ENCODE measurements at places on chromosomes 11 and 22.

GRCh38 chr11:116396331-116396730 is 376.5 kb downstream of the BUD13 start:
- H3K27me3 ChIP-seq = no peaks in the 10 kb centered on the region
- H3K27ac ChIP-seq = no peak overlapping the region
- no peak overlapping the region for H3K4me3 ChIP-seq
- no peak for DNase-seq
- no peaks in the 10 kb centered on the region for H3K4me1 ChIP-seq
- H3K36me3 ChIP-seq = no peaks in the 10 kb centered on the region

GRCh38 chr11:35814081-35814695 is 129.7 kb upstream of the LDLRAD3 start:
- H3K27ac ChIP-seq = no peak overlapping the region
- H3K4me3 ChIP-seq = no peak overlapping the region
- H3K36me3 ChIP-seq = peaks cover 4% of the 10 kb centered on the region
- H3K27me3 ChIP-seq = no peaks in the 10 kb centered on the region
- no peaks in the 10 kb centered on the region for H3K4me1 ChIP-seq
- DNase-seq = no peak

- H3K4me1 ChIP-seq = no peaks in the 10 kb centered on the region
- H3K36me3 ChIP-seq = no peaks in the 10 kb centered on the region
- no peak for DNase-seq
- no peak overlapping the region for H3K27ac ChIP-seq
- H3K27me3 ChIP-seq = no peaks in the 10 kb centered on the region
Observed at GRCh38 chr11:22477312-22477711, 139.1 kb downstream of the SLC17A6 start.

DNA sequence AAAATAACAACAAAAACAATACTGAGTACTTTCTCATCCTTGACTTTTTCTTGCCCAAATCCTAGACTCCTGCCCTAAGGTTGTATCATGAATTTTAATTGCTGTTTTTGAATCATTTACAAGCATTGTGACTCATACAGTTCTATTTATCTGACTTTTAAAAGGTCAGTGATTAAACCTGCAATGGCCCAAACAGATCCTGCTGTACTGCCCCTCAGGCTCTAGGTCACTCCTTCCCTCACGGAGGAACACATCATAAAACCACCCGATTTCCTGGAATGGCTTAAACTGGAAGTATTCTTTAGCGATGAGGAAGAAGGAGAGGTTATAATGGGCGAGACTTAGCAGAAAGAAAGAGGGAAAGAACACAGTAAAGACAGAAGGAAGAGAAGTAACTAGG is 12.3 kb downstream of the ARFGAP3 start:
- no peak overlapping the region for H3K27ac ChIP-seq
- no peaks in the 10 kb centered on the region for H3K4me1 ChIP-seq
- DNase-seq = no peak
- H3K4me3 ChIP-seq = no peak overlapping the region
- peaks cover 36% of the 10 kb centered on the region for H3K36me3 ChIP-seq

DNA sequence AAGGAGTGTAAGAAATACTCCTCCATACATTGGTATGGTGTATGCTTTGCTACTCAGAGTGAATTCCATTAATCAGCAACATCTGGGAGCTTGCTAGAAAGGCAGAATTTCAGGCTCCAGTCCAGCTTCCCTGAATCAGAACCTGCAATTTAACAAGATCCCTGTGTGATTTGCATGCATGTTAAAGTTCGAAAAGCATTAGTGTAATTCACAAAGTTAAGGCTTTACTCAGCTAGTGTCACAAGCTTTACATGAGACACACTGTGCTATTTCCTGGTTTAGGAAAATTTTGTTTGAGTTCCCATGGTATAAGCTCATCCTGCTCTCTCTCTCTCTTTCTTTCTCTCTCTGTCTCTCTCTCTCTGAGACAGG is 37.0 kb upstream of the HEPHL1 start:
- no peaks in the 10 kb centered on the region for H3K4me1 ChIP-seq
- no peak overlapping the region for H3K27ac ChIP-seq
- no peaks in the 10 kb centered on the region for H3K27me3 ChIP-seq
- H3K36me3 ChIP-seq = no peaks in the 10 kb centered on the region
- DNase-seq = no peak

GRCh38 chr11:29317694-29318093 is 699.1 kb downstream of the KCNA4 start:
- H3K4me3 ChIP-seq = no peak overlapping the region
- DNase-seq = no peak
- H3K27me3 ChIP-seq = no peaks in the 10 kb centered on the region
- H3K27ac ChIP-seq = no peak overlapping the region
- H3K36me3 ChIP-seq = no peaks in the 10 kb centered on the region

DNA sequence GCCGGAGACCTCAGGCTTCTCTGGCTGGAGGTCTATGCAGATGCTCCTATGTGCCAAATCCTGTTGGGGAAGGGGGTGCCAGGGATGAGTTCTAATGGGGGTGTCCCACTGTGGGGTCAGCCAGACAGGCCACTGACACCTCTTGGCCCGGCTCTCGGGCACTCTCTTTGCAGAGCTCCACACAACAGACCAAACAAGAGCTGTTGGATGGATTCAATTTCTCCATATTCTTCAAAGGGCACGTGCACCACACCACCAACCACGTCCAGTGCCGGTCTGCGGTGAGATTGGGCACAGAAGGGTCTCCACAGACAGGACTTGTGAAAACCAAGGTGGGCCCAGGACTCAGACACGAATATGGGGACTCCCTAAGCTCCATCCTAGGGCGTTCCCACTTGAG is 2.2 kb upstream of the RGL4 start:
- H3K4me3 ChIP-seq = no peak overlapping the region
- H3K27me3 ChIP-seq = no peaks in the 10 kb centered on the region
- H3K27ac ChIP-seq = no peak overlapping the region
- peaks cover 17% of the 10 kb centered on the region for H3K36me3 ChIP-seq
- no peaks in the 10 kb centered on the region for H3K4me1 ChIP-seq

GRCh38 chr22:32721328-32722180 is 80.0 kb upstream of the TIMP3 start:
- no peaks in the 10 kb centered on the region for H3K36me3 ChIP-seq
- H3K4me1 ChIP-seq = peaks cover 13% of the 10 kb centered on the region
- no peak overlapping the region for H3K27ac ChIP-seq
- no peak for DNase-seq
- peaks cover 31% of the 10 kb centered on the region for H3K27me3 ChIP-seq

GRCh38 chr11:93921695-93922468 is 71.5 kb upstream of the VSTM5 start:
- H3K4me3 ChIP-seq = no peak overlapping the region
- peaks cover 4% of the 10 kb centered on the region for H3K27me3 ChIP-seq
- no peaks in the 10 kb centered on the region for H3K4me1 ChIP-seq
- no peak for DNase-seq

DNA sequence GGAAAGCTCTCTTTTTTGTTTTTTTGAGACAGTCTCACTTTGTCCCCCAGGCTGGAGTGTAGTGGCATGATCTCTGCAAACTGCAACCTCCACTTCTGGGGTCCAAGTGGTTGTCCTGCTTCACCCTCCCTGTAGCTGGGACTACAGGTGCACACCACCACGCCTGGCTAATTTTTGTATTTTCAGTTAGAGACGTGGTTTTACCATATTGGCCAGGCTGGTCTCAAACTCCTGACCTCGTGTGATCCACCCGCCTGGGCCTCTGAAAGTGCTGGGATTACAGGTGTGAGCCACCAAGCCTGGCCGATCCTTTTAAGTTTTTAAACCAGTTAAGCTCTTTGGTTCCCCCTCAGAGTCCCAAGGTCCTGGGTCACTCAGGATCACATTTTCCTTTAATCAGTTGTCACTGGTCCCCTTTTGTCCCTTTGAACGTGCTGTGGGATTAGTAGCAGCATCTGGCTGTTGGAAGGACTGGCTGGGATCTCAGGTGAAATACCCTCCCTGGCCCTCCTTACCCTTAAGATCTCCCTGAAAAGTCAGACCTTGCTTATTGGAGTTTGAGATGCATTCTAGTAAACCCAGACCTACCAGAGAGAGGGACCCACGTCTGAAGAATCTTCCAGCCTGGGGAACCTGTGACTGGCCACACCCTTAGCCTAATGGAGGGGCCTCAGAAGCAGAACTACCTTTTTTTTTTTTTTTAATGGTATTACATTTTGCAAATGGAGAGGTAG is 8.1 kb downstream of the MALAT1 start:
- DNase-seq = peak; percentile 79
- no peak overlapping the region for H3K4me3 ChIP-seq
- H3K36me3 ChIP-seq = peaks cover 46% of the 10 kb centered on the region
- no peaks in the 10 kb centered on the region for H3K27me3 ChIP-seq
- peak overlapping the region; percentile 99 for H3K27ac ChIP-seq
- peaks cover 56% of the 10 kb centered on the region for H3K4me1 ChIP-seq

- no peak overlapping the region for H3K4me3 ChIP-seq
- H3K27ac ChIP-seq = no peak overlapping the region
- no peaks in the 10 kb centered on the region for H3K27me3 ChIP-seq
- H3K36me3 ChIP-seq = no peaks in the 10 kb centered on the region
- no peaks in the 10 kb centered on the region for H3K4me1 ChIP-seq
Observed at GRCh38 chr11:70885281-70886231, 366.8 kb downstream of the SHANK2 start.

GRCh38 chr11:114472661-114473060 is 33.4 kb downstream of the REXO2 start:
- no peak for DNase-seq
- no peaks in the 10 kb centered on the region for H3K27me3 ChIP-seq
- no peaks in the 10 kb centered on the region for H3K36me3 ChIP-seq
- no peak overlapping the region for H3K4me3 ChIP-seq
- no peak overlapping the region for H3K27ac ChIP-seq

DNA sequence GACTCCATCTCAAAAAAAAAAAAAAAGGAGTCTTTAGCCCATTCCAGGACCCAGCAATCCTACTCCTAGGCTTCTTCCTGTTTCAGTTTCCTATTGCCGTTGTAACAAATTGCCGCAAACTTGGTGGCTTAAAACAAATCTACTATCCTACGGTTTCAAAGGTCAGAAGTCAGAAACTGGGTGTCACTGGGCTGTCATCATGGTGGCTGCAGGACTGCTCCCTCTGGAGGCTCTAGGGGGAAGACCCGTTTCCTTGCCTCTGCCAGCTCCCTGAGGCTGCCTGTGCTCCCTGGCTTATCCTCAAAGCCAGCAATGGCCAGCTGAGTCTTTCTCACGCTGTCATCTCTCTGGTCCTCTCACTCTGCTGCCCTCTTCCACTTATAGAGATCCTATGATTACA is 8.7 kb upstream of the DAGLA start:
- H3K27ac ChIP-seq = no peak overlapping the region
- H3K27me3 ChIP-seq = peaks cover 2% of the 10 kb centered on the region
- H3K36me3 ChIP-seq = no peaks in the 10 kb centered on the region
- DNase-seq = no peak

DNA sequence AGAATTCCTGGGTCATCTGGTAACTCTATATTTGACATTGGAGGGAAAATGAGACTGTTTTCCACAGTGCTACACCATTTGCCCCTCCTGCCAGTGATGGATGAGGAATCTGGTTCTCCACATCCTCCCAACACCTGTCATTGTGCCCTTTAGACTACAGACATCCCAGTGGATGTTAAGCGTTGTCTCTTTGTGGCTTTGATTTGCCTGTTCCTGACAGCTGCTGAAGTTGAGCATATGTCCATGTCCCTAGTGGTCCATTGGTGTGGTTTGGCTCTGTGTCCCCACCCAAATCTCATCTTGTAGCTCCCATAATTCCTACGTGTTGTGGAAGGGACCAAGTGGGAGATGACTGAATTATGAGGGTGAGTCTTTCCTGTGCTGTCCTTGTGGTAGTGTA is 88.5 kb downstream of the BRD1 start:
- no peaks in the 10 kb centered on the region for H3K36me3 ChIP-seq
- peaks cover 10% of the 10 kb centered on the region for H3K27me3 ChIP-seq
- H3K4me3 ChIP-seq = no peak overlapping the region
- no peaks in the 10 kb centered on the region for H3K4me1 ChIP-seq

DNA sequence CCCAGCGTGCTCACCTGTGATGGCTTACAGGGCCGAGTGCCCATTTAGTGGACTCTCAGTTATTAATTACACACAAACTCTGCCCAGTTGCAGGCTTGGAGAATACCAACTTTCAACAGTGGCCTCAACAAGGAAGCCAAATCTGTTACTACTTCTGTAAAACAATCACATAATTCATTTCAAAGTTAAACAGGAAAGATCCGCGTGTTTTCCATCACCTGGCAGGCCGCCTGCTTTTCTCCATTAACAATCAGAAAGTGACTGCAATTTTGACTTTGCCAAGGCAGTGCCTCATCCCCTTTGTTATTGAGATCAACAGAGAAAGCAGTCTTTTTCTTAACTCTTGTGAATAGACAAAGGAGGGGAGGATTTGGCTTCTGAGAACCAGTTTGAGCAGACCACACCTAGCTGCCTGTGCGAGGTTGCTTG is 77.7 kb downstream of the BARX2 start:
- no peak for DNase-seq
- H3K27ac ChIP-seq = no peak overlapping the region
- H3K4me1 ChIP-seq = no peaks in the 10 kb centered on the region
- no peaks in the 10 kb centered on the region for H3K36me3 ChIP-seq

GRCh38 chr22:23849009-23850006 is 8.4 kb upstream of the SLC2A11 start:
- no peak overlapping the region for H3K27ac ChIP-seq
- H3K4me3 ChIP-seq = no peak overlapping the region

DNA sequence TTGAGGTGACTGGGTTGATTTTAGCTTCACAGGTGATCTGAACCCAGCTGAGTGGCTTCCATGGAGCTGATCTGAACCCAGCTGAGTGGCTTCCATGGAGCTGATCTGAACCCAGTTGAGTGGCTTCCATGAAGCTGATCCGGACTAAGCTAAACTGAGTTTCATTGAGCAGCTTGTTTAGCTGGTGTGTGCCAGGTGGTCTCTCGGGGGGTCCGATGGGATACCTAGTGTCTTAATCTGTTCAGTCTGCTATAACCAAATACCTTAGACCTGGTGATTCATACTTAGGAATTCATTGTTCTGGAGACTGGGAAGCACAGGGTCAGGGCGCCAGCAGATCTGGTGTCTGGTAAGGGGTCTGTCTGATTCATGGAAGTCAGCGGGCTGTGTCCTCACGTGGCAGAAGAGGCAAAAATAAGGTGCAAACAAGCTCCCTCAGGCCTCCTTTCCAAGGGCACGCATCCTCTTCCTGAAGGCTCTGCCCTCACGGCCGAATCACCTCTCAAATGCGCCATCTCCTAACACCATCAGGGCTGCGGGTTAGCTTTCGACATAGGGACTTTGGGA is 52.5 kb upstream of the KCNQ1OT1 start:
- no peak for DNase-seq
- H3K27me3 ChIP-seq = no peaks in the 10 kb centered on the region
- H3K36me3 ChIP-seq = no peaks in the 10 kb centered on the region
- H3K27ac ChIP-seq = no peak overlapping the region
- H3K4me3 ChIP-seq = no peak overlapping the region

DNA sequence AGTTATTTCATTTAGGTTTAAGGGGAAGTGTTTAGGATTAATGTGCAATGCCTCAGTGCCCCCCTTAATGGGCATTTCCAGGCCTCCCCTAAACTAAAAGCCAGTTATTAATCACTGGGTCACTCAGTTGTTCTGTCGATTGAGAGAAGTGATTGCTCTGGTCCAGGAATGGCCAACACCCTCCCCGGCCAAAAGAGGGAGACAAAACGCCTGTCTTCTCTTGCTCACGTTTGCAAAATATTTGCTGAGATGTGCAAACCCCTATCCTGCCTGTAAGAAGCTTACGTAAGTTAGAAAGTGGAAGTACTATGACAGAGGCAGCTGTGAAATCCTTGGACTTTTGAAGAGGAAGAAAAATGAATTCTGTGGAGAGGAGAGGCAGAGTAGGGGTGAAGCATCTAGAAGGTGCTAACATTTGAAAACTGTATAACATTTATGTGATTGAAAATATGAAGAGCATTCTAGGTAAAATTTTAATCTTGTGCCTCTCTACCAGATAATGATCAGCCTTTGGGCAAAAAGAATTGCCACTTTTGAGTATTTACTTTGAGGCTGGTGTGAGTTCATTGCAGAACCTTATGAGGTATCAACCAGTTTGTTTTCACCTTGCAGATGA is 37.7 kb downstream of the NTM start:
- H3K4me1 ChIP-seq = no peaks in the 10 kb centered on the region
- no peak for DNase-seq
- no peaks in the 10 kb centered on the region for H3K36me3 ChIP-seq
- no peak overlapping the region for H3K4me3 ChIP-seq
